ENCODE measurements at places on chromosomes 6 and 20.

DNA sequence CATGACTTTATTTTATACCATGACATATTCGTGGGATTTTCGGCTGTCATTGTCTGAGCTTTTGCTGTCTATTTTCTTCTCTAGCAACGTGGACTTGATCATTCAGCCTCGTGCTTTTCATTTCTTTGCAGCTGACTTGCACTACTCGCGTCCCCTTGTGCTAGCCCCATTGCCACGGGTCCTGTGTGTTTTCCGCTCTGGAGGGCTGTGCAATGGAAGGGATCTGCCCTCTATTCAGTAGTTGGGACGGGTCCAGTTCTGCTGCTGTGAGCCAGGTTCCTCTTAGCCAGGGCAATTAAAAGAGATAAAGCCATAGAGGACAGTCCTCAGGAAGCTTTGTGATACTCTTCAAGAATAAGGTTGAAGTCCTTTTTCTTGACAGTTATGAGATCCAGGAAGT lies 17.6 kb downstream of the NEDD9 start:
- no peak for DNase-seq

DNA sequence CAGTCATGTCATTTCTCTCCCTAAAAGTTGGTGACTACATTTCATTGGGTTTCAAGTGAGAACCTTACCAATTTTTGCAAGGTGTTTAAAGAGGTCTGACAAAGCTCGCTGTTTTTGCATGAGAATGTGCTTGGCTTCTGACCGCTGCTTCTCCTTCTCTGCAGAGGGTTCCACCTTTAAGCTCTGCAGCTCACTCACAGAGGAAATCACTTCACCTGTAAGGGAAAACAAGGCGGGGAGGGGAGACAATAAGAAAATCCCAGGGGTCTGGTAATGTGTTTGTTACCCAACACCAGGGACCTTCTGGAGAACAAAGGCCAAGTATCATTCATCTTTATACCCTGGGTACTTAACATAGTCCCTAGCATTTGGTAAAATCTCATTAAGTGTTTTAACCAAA lies 40.0 kb upstream of the LYRM2 start:
- DNase-seq = no peak

- no peak for DNase-seq
Observed at GRCh38 chr6:143529095-143529494, 17.6 kb upstream of the FUCA2 start.

GRCh38 chr20:10790013-10790412 lies 116.2 kb upstream of the JAG1 start:
- no peak for DNase-seq

- DNase-seq = no peak
Observed at GRCh38 chr20:33322456-33322855, 39.4 kb downstream of the BPIFB1 start.

GRCh38 chr20:52619671-52620070 lies 352.5 kb upstream of the TSHZ2 start:
- DNase-seq = no peak

- no peak for DNase-seq
Observed at GRCh38 chr6:165769401-165769800, 106.4 kb upstream of the PDE10A start.

DNA sequence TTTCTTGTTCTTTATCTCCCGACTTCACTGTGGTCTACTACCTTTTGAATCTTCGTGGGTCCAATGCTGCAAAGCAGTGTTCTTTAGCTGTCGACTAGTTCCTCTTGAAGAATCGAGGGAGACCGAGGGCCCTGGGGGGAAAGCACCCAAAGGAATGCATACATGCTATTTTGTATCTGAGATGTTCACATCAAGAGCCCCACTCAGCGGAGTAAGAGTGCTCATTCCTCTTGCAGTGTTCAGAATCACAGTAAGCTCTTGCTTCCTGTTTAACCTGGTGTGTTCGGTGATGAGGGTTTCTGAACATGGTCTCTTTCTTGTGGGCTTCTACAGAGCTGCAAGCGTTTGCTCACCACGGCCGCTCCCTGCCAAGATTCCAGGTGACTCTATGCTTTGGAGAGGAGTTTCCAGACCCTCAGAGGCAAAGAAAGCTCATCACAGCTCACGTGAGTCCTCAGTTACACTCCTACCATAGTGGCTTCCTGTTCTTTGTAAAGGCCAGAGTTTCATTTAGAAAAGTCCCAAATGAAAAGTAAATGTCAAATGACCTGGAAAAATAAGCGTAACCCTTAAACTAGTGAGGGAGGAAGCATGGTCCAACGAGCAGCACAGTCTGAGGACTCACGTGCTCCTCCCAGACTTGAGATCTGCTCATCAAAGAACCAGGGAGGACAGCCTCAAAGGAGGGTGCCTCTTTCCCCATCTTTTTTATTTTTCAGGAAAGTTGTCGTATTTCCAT lies 13.3 kb downstream of the IRF4 start:
- no peak for DNase-seq

All from NCI-H446 (cell line).